ENCODE measurements at places on chromosomes 5 and 9. TPM values are rescaled to one million over a fixed set of nuclear protein-coding genes. Genes with fewer than 3 reads are reported as not detected.
A peak's percentile ranks its signal among the peaks of the same experiment; 100 is the strongest.

The OSTF1 gene
- total RNA-seq, result 100 TPM

The SPATA31A3 gene
- total RNA-seq, result not detected

The ARSB gene
- 7.6 TPM for total RNA-seq

GRCh38 chr9:84238652-84239051 is 101.9 kb downstream of the SLC28A3 start:
- no peak for DNase-seq

DNA sequence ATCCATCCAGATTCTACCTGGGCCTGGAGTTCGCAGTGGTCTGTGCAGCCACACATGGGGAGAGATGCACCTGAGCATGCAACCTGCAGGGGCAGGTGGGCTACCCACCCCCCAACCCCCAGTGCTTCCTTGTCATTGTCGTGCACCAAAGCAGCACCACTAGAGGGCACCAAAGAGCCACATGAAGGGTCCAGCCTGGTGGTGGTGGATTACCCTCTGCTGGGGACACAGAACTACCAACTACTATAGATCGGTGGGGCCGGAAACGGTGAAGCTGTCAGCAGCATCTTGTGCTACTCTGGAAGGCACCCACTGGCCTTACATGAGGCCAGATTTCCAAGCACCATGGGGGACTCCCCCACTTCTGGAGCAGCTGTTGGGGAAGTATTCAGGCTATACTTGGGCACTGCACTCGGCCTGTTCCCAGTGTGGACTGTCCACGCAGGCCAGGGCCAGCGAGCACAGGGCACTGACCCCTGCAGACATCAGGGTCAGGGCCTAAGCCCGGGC is 60.2 kb upstream of the TBC1D2 start:
- DNase-seq, result peak; percentile 12

- no peak for DNase-seq
Observed at GRCh38 chr9:3989915-3990314, 310.0 kb downstream of the GLIS3 start.

DNA sequence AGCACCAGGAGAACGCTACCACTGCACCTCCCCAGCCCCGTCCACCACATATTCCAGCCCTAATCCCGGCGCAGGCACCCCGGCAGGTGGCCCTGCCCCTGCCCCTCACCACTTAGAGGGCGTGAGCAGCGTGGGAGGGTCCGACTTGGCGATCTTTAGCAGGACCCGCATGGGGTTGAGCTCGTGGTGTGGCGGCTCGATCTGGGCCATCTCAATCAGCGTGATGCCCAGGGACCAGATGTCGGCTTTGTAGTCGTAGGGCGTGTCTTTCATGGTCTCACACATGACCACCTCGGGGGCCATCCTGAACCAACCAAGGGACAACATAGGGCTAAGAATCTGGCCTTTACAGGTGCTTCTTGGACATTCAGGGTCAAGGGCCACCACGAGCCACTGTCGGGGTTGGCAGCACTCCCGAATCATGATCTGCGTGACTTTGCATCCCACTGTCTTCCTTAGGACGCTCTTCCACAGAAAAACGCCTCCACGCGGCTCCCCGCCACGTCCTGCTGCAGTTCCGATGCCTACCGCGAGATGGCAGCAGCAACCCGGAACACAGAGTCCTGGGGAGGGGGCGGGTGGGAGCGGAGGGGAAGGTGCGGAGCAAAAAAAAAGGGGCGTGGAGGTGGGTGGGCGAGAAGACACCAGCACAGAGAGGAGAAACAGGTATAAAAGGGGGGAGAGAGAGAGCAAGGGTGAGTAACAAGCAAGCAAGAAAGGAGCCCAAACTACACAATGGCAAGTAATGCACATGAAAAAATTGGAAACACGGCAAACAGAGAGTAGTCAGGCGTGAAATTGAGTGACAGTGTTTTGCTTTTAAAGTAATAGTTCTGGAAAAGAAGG is 81.3 kb downstream of the STK10 start:
- no peak for DNase-seq

- DNase-seq, result no peak
Observed at GRCh38 chr5:107342371-107342770, 328.4 kb downstream of the EFNA5 start.

DNA sequence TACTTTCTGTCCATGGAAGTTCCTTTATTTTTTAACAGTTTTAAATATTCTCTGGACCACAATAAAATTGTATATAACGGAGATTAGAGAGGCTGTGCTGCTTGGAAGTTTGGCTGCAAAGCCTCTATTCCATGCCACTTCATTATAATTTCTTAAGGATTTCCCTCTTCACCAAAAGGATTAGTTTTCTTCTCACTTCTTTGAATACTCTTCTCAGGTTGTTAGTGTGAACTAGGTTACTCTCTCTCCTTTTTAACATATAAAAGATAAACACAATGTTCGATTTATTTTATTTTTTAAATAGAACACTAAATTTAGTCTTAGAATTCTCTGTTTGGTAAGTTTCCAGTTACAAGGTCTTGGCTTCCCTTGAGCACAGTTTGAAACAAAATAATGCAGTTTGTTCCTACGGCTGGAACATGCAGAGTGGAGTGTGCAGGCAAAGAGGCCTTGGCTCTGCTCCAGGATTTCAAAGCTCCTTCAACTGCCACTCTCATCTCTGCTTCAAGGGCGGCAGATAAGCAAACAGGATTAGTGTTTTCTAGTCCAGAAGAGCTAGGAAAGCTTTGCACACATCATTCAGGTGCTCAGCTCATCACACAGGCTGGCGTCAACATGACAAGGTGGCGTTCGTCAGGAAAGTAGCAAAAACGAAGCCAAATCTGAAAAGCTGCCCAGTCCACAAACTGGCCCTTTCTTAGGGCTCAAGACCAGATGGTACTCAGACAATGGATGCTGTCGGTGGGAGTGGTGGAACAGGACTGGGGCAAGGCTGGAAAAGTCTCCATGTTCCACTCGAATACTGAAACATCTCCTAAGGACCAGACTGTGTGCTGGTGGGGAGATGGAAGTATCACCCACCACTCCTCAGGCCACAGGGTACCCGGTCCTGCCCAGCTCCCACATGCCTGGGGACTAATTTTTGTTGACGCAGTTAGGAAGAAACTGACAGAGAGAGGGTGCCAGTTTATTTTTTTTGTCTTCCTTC is 286.6 kb downstream of the CRB2 start:
- no peak for DNase-seq

DNA sequence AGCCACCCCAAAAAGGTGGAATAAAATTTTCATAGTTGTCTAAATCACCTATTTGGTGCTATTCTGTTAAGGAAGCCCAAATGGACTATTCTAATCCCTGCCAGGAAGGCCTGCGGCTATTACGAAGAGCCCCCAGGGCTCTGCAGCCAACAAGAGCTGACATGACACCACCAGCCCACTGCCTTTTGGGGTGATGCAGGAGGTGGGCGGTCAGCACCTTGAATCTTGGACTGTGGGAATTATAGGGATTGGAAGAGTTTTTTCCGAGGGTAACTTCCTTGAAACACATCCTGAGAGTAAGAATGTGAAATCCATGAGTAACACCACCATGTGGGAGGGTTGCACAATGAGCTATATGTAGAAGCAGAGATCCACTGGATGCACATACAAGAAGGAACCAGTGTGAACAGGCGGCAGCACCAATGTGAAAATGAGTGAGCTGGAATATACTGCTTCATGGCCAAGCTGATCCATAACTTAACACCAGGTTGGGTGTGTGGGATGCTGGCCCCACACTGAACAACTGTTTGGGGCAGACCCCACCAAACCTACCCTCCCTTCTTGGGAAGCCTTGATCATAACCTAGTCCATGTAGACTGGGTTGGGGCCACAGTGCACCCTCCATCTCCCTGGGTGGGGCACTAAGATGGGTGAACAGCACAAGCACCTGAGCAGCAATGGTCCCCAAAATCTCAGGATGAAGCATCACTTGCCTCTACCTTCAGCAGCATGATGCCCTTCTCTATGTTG is 239.0 kb downstream of the FSTL4 start:
- DNase-seq, result no peak

DNA sequence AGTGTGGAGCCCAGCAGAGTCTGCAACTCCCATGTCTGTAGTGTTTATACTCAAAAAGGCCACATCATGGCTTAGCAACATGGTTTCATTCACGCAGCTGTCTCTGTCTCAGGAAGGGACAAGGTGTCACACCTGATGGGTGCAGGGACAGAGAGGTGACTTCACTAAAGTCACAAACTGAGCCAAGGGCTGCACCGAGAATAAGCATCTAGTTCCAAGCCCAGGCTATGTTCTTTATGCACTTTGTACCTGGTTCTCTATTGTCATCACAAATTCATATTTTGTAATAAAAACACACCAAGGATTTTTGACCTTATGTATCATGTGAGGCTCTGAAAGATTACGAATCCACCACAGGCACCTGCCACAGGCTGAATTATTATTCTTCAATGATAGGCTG is 64.9 kb upstream of the STK32A start:
- no peak for DNase-seq

DNA sequence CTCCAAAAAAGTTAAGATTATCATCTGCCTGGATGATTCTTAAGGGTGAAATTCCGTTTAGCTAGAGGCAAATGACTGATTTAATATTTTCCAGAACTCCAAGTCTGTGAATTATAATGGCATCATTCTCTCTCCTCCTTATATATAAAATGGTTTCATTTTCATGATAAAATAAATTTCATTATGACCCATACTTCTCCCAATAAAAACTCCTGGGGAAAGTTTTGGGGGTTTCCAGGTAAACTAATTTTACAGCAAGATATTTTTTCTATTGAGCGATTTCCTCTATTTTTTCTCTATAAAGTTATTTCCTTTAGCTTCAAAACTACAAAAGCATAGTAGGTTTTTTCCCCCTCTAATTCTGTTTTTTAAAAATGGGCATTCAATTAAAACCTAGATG is 7.6 kb upstream of the OTULIN start:
- DNase-seq, result no peak
